ENCODE measurements at places on chromosomes 16 and 17. TPM values are rescaled to one million over a fixed set of nuclear protein-coding genes. Genes with fewer than 3 reads are reported as not detected.

DNA sequence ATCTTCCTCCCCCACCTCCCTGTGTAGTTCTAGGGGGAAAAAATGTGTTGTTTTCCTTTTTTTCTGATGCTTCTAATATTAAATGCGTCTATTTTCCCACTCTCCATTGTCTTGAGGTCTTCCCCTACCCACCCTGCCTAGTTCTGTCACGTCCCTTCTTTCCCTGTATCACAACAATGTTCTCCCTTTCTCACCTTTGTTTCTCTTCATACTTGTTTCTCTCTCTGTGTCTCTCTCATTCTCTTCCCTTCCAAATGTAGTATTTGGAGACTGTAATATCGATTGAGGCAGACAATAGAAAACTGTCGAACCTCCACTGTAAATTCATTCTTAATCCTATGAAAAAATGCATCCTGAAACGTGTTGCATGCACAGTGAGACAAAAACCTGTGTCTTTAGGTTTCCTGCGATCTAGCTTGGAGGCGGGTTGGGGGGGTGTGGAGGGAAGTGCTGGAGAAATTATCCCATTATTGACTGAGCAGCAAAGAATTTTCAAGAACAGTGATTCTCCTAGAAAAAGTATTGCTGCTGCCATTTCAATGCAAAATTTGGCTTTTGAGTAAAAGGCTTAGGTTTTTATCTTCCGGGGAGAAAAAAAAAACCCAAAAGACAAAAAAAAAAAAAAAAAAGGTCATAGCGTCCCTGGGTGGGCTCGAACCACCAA, 1.3 kb upstream of the PSMB3 start:
- DNase-seq = no peak

DNA sequence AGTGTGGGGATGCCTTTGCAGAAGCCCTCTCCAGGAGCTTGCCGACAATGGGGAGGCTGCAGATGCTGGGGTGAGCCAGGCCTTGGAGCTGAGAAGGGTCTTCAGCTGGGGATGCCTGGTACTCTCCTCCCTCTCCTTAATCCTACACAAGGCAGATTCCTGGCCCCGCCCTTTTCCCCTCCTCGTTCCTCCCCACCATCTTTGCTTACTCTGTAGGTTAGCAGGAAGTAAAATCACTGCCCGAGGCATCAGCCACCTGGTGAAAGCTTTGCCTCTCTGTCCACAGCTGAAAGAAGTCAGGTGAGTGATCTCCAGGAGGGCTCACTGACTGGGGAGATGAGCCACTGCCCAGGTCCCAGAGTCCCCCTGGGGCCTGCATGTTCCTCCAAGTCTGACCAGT, 38.7 kb downstream of the NLRC5 start:
- no peak for DNase-seq

The PTX4 gene
- not detected for total RNA-seq

- DNase-seq = no peak
These were observed 4.9 kb upstream of the PHAF1 start for GRCh38 chr16:67104845-67105244.

DNA sequence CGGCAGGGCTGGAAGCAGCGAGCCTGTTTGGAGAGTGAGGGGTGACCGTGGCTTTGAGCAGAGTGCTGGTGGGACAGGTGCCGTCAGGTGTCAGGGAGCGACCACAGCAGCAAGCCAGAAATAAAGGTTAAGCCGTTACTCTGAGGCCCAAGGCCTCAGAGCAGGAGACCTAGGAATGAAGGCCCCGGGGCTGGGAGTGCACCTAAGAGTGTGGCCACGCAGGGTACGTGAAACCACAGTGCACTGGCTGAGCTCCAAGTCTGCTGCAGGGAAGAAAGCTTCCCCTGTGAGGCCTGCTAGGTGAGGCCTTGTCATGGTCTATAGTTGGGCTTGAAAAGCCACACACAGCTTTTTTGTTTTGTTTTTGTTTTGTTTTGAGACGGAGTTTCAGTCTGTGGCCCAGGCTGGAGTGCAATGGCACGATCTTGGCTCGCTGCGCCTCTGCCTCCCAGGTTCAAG, 8.7 kb downstream of the CLUAP1 start:
- DNase-seq = peak; percentile 57

DNA sequence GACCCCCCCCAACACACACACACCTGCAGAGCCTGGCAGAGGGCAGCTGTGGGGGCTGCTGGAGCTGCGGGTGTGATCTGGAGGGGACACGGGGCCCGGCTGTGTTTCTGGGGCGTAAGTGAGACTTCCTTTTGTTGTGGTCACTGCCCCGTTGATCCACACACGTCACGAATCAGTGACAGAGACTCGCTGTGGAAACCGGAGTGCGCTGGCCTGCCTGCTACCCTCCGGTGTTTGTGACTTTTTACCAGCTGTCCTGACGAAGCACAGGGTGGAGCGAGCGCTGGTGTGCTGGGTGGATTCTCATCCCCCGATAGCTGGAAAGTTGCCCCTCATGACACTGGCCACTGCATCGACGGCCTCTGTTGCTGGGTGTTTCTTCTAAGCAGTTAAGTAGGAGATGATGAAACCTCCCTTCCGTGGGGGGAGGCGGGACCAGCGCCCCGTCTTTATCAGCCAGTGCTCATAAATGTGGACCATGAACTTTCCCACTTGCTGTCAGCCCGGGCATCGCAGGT, 2.3 kb downstream of the METRNL start:
- DNase-seq = no peak

The KRTAP9-2 gene
- total RNA-seq = not detected

- peak; percentile 23 for DNase-seq
These were observed 32.3 kb downstream of the B9D1 start for GRCh38 chr17:19330271-19330670.

- DNase-seq = no peak
These were observed 11.7 kb downstream of the LDHD start for GRCh38 chr16:75104836-75105235.

The TBC1D28 gene
- total RNA-seq = not detected

DNA sequence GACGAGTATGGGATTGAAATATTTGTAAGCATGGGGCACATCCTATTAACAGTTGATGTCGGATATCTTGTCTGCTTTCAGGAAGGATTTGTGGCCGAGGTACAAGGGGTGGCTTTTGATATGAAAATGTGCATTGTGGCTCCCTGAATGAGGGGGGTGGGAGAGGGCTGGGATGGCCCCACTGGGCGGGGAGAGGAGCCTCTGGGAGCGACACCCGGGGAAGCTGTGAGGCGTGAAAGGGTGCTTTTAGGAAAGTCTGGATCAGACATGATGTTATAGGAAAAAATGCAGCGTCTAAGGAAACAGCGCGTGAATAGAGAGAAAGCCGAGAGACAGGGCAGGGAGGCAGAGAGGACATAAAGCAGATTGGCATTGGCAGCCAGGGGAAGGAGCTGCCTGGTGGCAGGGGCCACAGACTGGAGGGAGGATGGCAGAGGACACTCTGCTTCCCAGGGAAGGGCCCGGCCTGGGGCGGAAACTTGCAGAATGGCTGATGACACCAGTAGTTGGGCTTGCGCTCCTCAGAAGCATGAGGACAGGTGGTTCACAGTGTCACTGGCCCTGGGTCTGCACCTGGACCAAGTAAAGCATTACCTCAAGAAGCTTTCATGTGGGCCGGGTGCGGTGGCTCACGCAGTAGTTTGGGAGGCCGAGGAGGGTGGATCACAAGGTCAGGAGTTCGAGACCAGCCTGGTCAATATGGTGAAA, 95.7 kb downstream of the NTN1 start:
- DNase-seq = peak; percentile 37

DNA sequence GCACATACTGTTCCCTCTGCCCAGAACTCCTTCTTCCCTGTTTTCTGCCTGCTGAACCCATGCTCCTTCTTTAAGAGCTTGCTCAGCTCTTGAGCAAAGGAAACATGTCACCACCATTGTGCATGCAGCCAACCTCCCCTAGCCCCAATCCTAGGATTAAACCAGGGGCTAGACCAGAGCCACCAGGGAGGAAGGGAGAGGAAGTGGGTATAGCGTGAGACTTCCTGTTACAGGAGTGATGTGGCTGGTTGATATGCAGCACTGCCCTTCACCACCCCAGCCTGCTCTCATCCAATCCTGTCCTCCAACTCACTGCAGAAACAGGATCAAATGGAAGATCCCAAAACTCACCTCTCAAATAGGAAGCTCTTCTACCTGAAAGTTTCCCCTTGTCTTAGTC, 67.1 kb upstream of the CDH5 start:
- no peak for DNase-seq

The CCL1 gene
- not detected for total RNA-seq

GRCh38 chr16:28567292-28567691, 13.6 kb downstream of the SGF29 start:
- no peak for DNase-seq

DNA sequence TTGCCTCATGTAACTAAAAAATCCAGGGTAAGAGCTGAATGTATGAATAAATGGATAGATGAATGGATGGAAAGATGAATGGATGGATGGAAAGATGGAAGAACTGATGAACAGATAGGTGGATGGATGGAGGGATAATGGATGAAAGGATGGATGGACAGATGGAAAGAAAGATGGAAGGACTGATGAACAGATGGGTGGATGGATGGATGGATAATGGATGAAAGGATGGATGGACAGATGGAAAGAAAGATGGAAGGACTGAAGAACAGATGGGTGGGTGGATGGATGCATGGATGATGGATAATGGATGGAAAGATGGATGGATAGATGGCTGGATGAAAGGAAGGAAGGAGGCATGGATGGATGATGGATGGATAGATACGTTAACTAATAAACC, 11.9 kb downstream of the CHD9NB start:
- DNase-seq = no peak

DNA sequence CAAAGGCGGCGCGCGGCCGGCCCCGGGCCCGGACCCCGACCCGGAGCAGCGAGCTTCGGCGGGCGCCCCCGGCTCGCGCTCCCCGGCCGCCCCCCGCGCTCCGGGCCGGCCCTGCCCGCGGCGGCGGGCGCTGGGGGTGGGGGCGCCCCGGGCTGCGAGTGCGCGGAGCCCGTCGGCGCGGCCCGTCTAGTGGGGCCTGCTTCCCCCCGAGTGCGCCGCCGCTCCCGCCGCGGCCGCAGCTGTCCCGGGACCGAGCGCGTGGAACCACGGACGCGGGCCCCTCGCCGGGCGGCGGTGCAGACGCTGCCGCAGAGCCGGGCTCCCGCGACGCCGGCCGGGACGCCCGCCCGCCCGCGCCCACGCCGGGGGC, 308 bp downstream of the ADCY9 start:
- no peak for DNase-seq

The COL1A1 gene
- 154 TPM for total RNA-seq

The RNF227 gene
- 8.0 TPM for total RNA-seq

The TCAP gene
- 5.3 TPM for total RNA-seq

- DNase-seq = no peak
These were observed 17.8 kb downstream of the TTLL6 start for GRCh38 chr17:48799069-48799723.

GRCh38 chr17:10875984-10876555, 38.2 kb upstream of the PIRT start:
- peak; percentile 64 for DNase-seq

- no peak for DNase-seq
These were observed 25.5 kb downstream of the MAP3K14 start for GRCh38 chr17:45291171-45291805.

DNA sequence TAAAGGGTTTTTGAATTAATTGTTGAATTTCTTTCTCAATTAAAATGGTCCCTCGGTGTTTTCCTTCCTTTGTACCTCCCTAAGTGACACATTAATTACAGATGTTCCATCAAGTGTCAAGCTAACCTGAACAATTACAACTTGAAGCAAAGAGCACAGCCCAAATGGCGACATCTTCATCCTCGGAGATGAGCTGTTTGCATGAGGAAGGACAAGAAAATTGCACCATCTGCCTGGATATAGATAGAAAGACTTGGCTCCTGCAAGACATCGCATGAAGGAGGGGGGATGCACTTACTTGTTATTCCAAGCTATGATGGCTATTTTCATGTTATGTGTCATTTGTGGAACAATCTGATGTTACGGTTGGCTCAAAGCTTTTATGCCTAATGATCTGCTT, 86.4 kb upstream of the ZKSCAN2 start:
- no peak for DNase-seq

GRCh38 chr16:73329358-73330286, 281.7 kb upstream of the ZFHX3 start:
- no peak for DNase-seq

DNA sequence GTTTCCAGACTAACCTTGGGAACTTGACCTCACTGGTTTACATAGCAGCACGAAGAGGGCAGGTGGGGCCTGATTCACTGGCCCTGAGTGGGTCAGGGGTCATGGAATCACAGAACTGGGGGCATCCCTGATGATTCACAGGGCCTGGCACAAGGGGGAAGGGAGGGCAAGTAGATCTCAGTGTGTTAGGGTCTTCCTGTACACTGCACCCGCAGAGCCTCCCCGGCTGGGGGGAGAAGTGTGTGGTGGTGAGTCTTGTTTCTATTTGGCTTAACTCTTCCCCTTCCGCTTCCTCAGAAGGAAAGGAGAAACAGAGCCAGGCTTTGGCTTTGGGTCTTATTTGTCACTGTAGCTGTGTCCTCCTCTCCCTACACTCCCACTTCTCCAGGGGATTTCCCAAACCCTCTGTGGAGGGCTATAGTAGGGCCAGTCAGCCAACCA, 3.7 kb downstream of the STARD3 start:
- no peak for DNase-seq

The KIAA0513 gene
- 21.7 TPM for total RNA-seq

DNA sequence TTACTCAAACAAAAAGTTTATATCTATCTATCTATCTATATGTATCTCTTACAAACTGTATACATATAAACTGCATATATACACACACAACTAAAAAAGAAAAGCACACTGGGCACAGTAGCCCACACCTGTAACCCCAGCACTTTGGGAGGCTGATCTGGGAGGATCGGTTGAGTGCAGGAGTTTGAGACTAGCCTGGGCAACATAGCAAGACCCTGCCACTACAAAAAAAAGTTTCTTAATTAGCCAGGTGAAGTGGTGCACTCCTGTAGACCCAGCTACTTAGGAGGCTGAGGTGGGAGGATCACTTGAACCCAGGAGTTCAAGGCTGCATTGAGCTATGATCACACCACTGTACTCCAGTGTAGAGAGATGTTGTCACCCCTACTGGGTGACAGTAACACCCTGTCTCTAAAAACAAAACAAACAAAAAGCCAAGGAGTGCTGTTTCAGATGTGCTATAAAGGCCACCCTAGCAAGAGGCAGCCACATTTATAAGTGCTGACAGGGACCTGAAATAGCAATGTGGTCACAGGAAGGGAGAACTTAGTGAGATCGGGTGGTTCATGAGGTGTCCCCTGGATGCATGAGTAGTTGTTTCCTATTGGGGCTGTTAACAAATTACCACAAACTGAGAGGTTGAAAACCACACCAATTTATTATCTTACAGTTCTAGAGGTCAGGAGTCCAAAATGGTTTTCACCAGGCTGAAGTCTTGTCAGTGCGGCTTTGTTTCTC, 4.8 kb downstream of the CD2BP2 start:
- DNase-seq = no peak

The C1QTNF8 gene
- not detected for total RNA-seq

The CACNA1G gene
- total RNA-seq = not detected

- no peak for DNase-seq
These were observed 64.4 kb upstream of the LRRC37A3 start for GRCh38 chr17:64983708-64984107.

GRCh38 chr17:17844500-17844899, 7.7 kb upstream of the SREBF1 start:
- no peak for DNase-seq

The EVI2A gene
- 38.2 TPM for total RNA-seq

The CD300LF gene
- total RNA-seq = 38.0 TPM
